Osteocyte (in vitro differentiated cells): ENCODE measurements at places on chromosomes 16 and 17. TPM values are rescaled to one million over a fixed set of nuclear protein-coding genes. Genes with fewer than 3 reads are reported as not detected.

- no peaks in the 10 kb centered on the region for H3K36me3 ChIP-seq
- H3K27me3 ChIP-seq = no peaks in the 10 kb centered on the region
- no peak overlapping the region for H3K27ac ChIP-seq
- peak; percentile 91 for DNase-seq
- no peak overlapping the region for H3K4me3 ChIP-seq
These were observed 80.1 kb downstream of the DNAH17 start for GRCh38 chr17:78497115-78497540.

DNA sequence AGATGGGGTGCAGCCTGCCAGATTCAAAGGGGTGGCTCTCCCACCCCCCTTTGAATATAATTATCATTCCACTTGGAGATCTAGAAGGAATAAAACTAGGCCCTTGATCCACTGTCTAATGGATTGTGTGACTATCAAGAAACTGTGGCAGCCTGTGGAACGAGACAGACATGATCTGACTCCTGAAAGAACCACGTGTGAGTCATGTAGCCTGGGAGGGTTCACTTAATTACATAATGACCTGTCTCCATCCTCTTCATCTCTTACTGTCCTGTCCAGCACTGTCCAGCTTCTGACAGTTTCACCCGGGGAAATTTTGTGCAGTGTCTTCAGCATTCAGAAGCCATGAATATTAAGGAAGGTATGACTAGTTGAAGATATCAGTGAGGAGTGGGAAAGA, 43.3 kb upstream of the CDH13 start:
- H3K27ac ChIP-seq = no peak overlapping the region
- H3K4me1 ChIP-seq = no peaks in the 10 kb centered on the region
- H3K27me3 ChIP-seq = peaks cover 21% of the 10 kb centered on the region

GRCh38 chr16:85211271-85211801, 99.1 kb upstream of the CIBAR2 start:
- no peak for DNase-seq
- no peaks in the 10 kb centered on the region for H3K27me3 ChIP-seq
- no peaks in the 10 kb centered on the region for H3K36me3 ChIP-seq
- H3K27ac ChIP-seq = peak overlapping the region; percentile 86
- H3K4me3 ChIP-seq = no peak overlapping the region

- H3K4me1 ChIP-seq = peaks cover 5% of the 10 kb centered on the region
- H3K27ac ChIP-seq = no peak overlapping the region
- no peak overlapping the region for H3K4me3 ChIP-seq
- H3K27me3 ChIP-seq = no peaks in the 10 kb centered on the region
- DNase-seq = no peak
These were observed 7.5 kb downstream of the PELP1 start for GRCh38 chr17:4696437-4696805.

DNA sequence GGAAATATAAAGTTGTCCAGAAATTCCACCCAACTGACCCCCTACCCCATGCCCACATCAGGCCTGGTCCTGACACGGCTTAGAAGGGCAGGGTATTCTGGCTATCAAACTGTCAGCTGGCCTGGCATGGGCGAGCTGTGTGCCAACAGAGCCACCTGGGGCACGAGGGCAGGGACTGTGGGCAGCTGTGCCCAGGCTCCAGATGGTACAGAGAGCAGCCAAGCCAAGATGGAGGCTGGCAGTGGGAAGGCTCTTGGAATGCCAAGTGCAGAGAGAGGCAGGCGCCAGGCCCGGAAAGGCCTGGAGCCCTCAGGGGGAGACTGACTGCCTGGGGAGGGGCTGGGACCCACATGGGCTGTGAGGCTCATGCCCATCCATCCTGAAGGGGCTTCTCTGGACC, 24.3 kb upstream of the PHF12 start:
- no peaks in the 10 kb centered on the region for H3K36me3 ChIP-seq
- no peak overlapping the region for H3K4me3 ChIP-seq
- no peak for DNase-seq
- H3K4me1 ChIP-seq = peaks cover 30% of the 10 kb centered on the region
- peaks cover 7% of the 10 kb centered on the region for H3K27me3 ChIP-seq

GRCh38 chr16:4639899-4640509, 15.4 kb downstream of the MGRN1 start:
- peaks cover 5% of the 10 kb centered on the region for H3K36me3 ChIP-seq
- no peak overlapping the region for H3K27ac ChIP-seq
- DNase-seq = no peak
- no peaks in the 10 kb centered on the region for H3K27me3 ChIP-seq
- H3K4me3 ChIP-seq = no peak overlapping the region

GRCh38 chr17:77369544-77369971, 228.8 kb downstream of the SEC14L1 start:
- H3K36me3 ChIP-seq = no peaks in the 10 kb centered on the region
- peak overlapping the region; percentile 88 for H3K27ac ChIP-seq
- DNase-seq = no peak
- H3K27me3 ChIP-seq = no peaks in the 10 kb centered on the region

DNA sequence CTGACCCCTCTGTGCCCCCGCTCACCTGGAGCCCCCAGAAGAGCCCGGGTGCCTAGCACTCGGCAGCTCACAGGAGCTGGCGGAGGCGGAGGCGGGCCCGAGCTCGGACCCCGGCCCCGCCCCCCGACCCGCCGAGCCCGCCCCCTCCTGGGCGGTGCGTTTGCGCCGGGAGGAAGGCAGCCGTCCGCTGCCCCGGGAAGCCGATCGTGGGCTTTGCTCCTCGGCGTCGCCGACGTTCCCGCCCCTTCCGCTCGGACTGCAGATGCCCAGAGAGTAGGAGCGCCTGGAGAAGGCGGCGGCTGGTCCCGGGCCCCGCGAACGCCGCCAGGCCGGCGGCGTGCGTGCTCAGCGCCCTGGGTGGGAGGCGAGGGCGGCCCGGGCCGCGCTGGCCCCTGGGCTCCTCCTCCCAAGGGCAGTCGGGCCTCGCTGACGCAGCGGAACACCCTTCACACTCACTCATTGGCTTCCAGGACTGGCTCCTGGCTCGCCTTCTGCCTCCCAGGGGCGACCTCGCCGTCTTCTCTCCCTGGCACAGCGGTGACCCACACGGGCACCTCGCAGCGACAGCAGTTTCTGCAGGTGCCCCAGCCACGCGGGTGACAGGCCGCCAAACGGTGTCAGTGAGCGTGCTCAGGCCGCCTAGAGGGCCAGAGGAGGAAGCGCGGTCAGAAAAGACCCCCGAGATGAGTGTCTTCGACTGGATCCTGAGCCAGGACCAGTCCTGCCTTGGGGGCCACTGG, at the start of gene PLSCR3:
TSS of gene PLSCR3 (minus strand) at position 74 of the 740 bp plus-strand sequence. CDS start 415 bp downstream, outside the sequence.
- peaks cover 10% of the 10 kb centered on the region for H3K4me1 ChIP-seq
- peaks cover 6% of the 10 kb centered on the region for H3K36me3 ChIP-seq
- H3K27ac ChIP-seq = peak within 1 kb of the TSS; percentile 93
- peak; percentile 94 for DNase-seq

DNA sequence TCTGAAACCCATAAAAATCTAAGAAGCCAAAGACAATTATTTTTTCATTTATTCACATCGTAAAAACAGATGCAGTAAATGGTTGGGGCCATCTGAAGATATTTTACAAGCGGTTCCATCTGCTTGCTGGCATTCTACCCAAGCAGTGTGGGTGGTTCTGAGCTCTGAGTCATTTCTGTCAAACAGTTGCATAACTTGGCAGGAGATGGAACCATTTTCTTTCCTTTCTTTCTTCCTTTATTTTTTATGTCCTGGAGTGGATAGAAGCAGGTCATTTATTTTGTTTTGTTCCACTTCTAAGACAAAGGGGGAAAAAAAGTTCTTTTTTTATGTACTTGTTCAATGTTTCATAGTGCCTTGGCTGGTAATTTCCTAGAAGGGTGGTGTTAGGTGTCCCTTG, 1151.9 kb upstream of the GOT2 start:
- no peaks in the 10 kb centered on the region for H3K27me3 ChIP-seq
- no peak for DNase-seq
- peaks cover 2% of the 10 kb centered on the region for H3K36me3 ChIP-seq
- peaks cover 12% of the 10 kb centered on the region for H3K4me1 ChIP-seq
- H3K27ac ChIP-seq = peak overlapping the region; percentile 39

DNA sequence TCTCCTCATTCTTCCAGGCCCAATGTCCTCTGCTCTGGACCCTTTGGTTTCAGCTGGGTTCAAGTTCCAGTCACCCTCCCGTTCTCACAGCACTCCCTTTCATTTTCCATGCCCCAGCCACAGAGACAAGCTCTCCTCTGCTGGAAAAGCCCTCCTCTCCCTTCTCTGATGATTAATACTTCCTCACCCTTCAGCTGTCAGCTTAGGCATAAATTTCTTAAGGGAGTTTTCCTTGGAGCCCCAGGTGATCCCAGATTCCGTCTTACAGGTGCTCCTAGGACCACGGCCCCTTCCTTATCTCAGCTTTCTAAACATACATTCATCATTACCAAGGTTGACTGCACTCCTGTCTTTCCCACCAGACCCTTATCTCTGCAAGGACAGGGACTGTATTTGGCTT, 10.4 kb downstream of the CHAD start:
- H3K4me1 ChIP-seq = no peaks in the 10 kb centered on the region
- no peak overlapping the region for H3K4me3 ChIP-seq
- H3K27ac ChIP-seq = no peak overlapping the region
- no peak for DNase-seq
- no peaks in the 10 kb centered on the region for H3K36me3 ChIP-seq

GRCh38 chr17:72254808-72255449, 134.1 kb downstream of the SOX9 start:
- no peak overlapping the region for H3K4me3 ChIP-seq
- H3K4me1 ChIP-seq = no peaks in the 10 kb centered on the region
- no peak for DNase-seq
- no peaks in the 10 kb centered on the region for H3K36me3 ChIP-seq

GRCh38 chr16:73707863-73708262, 588.8 kb upstream of the PSMD7 start:
- no peaks in the 10 kb centered on the region for H3K27me3 ChIP-seq
- no peak for DNase-seq
- H3K27ac ChIP-seq = no peak overlapping the region
- H3K36me3 ChIP-seq = no peaks in the 10 kb centered on the region

DNA sequence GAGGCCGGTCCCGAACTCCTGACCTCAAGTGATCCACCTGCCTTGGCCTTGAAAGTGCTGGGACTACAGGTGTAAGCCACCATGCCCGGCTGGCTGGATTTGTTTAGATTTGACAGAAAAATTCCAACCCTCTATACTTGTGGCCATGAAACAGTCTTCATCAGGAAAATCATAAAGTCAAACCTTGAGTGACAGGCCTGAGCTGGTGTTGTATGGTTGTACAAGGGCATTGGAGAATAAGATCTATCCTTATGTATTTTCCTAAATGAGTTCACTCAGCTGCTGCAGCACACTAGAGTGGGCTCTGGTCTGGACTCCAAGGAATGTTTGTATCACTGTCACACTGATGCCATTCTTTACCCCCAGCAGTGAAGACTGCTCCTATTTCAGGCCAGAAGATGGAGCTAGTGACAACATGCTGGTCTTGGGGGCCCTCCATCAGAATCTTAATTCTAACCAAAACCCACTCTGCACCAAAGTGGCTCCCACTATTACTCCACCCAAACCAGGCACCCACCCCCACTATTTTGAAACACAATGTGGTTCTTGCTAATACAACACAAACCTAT, 27.4 kb downstream of the SNX11 start:
- H3K27me3 ChIP-seq = peaks cover 30% of the 10 kb centered on the region
- H3K4me1 ChIP-seq = peaks cover 1% of the 10 kb centered on the region
- H3K36me3 ChIP-seq = no peaks in the 10 kb centered on the region
- DNase-seq = no peak
- no peak overlapping the region for H3K27ac ChIP-seq

Gene PRSS53
- 2.8 and 3.2 TPM in 2 replicates for total RNA-seq

Gene PRAC1
- total RNA-seq = not detected in 2 replicates

Gene RASD1
- total RNA-seq = 1.2 and 1.6 TPM in 2 replicates

Gene CRISPLD2
- total RNA-seq = 3.3 and 3.5 TPM in 2 replicates

Gene YBX2
- 0.40 TPM in 1 of 2 replicates, not detected in the other for total RNA-seq

Gene SLC47A2
- 0.16 and 0.24 TPM in 2 replicates for total RNA-seq

Gene DCXR
- total RNA-seq = 69.0 and 71.0 TPM in 2 replicates

Gene EMP2
- 4.7 and 5.9 TPM in 2 replicates for total RNA-seq

Gene ITGAL
- not detected in 2 replicates for total RNA-seq
